H9 (cell line): ENCODE measurements at places on chromosomes 16 and 17. TPM values are rescaled to one million over a fixed set of nuclear protein-coding genes. Genes with fewer than 3 reads are reported as not detected.

The BRIP1 gene
- total RNA-seq, result 18.3 and 20.2 TPM in 2 replicates

The DHX58 gene
- 3.9 and 4.5 TPM in 2 replicates for total RNA-seq

The EVI2B gene
- not detected in 2 replicates for total RNA-seq

The KRT16 gene
- total RNA-seq, result not detected in 2 replicates

The C16orf86 gene
- 0.75 and 1.5 TPM in 2 replicates for total RNA-seq

The ARHGAP23 gene
- 96.3 and 97.9 TPM in 2 replicates for total RNA-seq
